ENCODE measurements at places on chromosomes 12 and 14.

DNA sequence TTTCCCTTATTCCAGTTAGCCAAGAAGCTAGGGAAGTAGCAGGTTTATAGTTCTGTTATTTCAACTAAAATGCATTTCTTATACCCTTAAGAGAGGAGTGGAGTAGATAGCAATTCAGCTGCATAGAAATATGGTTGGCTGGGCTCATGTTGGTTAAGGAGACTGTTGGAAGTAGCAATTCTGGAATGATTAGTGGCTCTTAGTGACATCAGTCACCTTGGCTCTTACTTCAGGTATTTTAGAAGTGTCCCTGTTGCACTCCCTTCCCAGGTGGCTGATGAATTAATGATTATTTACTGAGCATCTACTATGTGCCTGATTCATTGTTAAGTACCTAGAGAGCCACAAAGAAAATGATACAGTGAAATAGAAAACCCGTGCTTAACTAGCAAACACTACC is 128.1 kb downstream of the MGST1 start:
- no peak for DNase-seq

GRCh38 chr14:78335531-78335930 is 165.4 kb downstream of the NRXN3 start:
- DNase-seq, result no peak

DNA sequence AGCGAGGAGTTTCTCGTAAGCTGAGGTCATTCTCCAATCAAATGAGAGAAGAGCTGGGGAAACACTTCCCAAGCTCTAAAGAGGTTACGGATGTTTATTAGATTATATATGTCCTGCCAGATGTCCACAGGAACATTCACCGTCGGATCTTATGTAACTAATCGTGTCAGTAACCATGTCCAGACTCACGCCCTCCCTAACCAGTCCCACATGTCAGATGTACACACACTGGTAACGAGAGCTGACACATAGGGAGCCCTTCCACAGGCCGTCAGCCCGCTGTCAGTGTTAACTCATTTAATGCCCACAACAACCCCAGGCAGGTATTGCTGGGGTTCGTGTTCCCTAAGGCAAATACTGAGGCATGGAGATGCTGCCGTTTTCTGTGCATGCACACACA is 223.7 kb upstream of the RTL1 start:
- no peak for DNase-seq

DNA sequence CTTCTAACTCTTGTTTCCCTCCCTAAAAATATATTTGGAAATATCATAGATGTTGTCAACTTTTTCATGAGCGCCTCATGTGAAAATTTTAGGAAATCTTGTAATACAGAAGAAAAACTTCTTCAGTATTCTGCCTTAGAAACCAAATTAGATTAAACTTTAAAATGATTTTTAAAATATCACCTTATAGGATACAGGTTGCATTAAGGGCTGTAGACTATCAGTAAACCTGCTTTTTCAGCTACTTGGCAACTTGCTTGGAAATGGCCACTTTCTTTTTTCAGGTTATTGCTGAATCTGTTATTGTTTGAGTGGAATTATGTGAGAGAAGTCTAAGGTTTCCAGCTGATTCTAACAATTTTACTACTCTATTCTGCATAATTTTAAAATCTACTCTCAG is 9.1 kb downstream of the EID3 start:
- no peak for DNase-seq

DNA sequence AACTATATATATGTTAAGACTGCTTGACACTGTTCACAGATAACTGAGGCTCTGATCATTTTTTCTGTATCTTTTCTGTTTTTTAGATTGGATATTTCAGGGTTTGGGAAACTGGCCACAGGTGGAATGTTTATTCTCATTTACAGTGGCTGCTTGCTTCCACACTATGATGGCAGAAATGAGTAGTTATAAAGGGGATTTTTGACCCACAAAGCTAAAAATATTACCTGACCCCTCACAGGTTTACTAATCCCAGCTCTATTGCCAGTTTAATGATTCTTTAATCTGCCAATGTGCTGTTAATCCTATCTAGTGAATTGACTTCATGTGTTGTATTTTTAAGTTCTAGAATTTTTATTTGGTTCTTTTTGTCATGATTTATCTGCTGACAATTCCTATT is 29.6 kb downstream of the ACADS start:
- DNase-seq, result no peak

DNA sequence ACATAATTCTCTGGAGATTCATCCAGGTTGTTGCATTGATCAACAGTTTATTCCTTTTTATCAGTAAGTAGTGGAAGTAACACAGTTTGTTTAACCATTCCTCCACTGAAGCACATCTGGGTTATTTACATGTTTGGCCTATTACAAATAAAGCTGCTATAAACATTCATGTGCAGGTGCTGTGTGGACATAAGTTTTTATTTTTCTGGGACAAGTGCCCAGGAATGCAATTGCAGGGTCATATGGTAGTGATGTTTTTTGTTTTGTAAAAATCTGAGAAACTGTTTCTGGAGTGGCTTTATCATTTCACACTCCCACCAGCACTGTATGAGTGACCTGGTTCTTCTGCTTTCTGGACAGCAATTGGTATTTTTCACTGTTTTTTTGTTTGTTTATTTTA is 505.4 kb downstream of the CCER1 start:
- no peak for DNase-seq

DNA sequence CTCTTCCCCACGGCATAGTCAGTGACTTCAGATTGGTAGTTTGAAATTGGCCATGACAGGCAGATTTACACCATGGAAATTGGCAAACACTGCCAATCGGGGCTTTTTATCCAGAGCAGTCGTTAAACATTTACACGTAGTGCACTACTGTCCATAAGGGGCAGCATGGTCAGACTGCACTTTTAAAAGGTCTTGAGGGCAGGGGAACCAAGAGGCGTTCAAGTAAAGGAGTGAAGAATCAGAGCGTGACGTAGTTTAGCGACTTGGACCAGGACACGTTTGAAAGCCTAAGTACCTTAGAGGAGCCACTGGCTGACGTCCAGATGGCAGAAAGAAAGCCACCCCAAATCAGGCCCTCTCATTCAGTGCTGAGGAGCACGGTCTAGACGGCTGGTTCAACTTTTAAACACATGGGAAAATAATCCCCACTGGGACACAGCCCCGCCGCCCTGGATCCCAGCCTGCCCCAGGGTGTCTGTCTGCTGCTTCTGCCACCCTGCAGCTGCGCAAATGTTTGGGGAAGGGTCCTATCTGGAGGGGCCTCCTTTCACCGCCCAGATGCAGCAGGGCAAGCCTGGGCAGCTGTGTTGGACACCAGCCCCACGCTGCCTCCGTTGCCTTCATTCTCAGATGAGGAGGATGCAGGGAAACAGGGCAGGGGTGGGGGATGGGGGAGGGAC is 52.5 kb upstream of the PPP2R5C start:
- no peak for DNase-seq

Data from A549 (cell line).